ENCODE measurements at places on chromosomes 11 and 22.

DNA sequence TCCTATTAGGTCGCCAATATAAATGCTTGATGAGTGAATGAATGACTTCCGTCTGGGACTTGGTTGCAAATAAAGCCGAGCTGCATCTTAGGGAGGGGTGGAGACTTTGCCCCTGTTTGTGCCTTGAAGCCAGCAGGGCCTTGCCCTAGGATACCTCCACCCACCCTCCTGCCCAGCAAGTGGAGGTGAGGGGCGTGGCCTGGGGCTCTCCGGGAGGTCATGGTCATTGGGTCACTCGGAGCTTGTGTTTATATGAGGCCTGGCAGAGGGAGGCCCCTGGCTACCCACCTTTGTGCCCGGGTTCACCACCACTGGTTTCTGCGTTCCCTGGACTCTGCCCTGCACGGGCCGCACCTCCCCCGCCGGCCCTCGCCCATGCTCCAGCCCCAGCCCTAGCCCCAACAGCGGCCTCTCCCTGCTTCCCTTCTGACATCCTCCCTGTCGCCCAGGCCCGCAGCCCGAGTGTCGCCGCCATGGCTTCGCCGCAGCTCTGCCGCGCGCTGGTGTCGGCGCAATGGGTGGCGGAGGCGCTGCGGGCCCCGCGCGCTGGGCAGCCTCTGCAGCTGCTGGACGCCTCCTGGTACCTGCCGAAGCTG is 4.3 kb downstream of the MPST start:
- no peak for DNase-seq

GRCh38 chr11:88405853-88406252 is 68.3 kb upstream of the CTSC start:
- DNase-seq, result no peak

GRCh38 chr11:111878385-111878848 is 548 bp downstream of the FDXACB1 start:
- DNase-seq, result peak; percentile 30

GRCh38 chr11:14409891-14410290 is 50.9 kb upstream of the RRAS2 start:
- DNase-seq, result no peak

GRCh38 chr11:99352642-99353041 is 331.9 kb downstream of the CNTN5 start:
- DNase-seq, result no peak

- DNase-seq, result no peak
These were observed 63.4 kb downstream of the RCN1 start for GRCh38 chr11:32154275-32154674.

DNA sequence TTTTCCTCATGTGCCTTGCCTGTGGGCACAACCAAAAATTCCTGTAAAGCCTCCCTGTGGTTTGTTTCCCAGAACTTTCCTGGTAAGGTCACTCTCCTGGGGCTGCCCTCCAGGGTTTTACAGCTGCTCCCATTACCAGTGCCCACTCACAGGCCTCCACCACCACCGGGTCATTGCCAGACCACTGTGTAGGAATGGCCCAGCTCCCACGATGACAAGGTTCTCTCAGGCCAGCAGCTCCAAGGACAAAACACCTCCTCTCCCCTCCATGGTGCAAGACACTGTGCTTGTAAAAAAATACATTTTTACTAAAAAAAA is 96.1 kb upstream of the AKIP1 start:
- DNase-seq, result no peak

GRCh38 chr11:15484398-15484797 is 369.7 kb downstream of the INSC start:
- DNase-seq, result no peak

- no peak for DNase-seq
These were observed 77.7 kb upstream of the NNMT start for GRCh38 chr11:114218508-114218907.

DNA sequence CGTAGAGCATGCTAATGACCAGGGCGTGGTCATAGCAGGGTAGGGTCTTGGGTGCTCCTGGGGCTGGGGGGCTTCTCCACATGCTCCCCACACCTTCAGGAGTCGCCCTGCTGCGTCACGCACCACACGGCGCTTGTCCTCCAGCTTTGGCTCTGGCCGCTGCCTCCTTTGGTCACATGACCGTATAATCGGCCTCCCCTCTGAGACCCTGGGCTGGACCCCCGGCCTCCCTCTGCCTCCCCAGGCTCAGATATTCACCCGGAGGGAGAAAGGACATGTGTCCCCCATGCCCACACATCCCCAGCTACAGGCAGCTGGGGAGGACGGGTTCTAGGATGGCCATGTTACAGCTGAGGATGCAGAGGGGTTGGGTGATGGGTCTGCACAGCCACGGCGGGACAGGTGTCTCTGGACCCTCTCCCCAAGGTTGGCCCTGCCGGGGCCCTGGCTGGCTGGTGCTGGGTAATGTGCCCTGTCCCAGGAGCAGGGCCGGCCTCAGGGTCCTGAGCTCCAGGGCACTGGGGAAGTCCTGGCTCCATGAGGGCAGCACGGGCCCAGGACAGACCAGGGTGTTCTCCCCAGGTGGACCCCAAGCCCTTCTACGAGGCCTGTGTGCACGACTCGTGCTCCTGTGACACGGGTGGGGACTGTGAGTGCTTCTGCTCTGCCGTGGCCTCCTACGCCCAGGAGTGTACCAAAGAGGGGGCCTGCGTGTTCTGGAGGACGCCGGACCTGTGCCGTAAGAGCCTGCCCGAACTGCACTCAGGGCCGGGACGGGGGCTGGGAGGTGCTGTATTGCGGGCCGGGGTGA is 14.5 kb downstream of the MUC2 start:
- no peak for DNase-seq

- DNase-seq, result peak; percentile 31
These were observed 1.0 kb downstream of the RASSF10 start for GRCh38 chr11:13009921-13010748.

GRCh38 chr22:19341500-19341899 is 50.0 kb upstream of the CLTCL1 start:
- DNase-seq, result no peak

GRCh38 chr11:69799582-69799981 is 19.6 kb downstream of the FGF3 start:
- DNase-seq, result no peak

GRCh38 chr22:45496451-45496941 is 6.2 kb upstream of the FBLN1 start:
- no peak for DNase-seq

DNA sequence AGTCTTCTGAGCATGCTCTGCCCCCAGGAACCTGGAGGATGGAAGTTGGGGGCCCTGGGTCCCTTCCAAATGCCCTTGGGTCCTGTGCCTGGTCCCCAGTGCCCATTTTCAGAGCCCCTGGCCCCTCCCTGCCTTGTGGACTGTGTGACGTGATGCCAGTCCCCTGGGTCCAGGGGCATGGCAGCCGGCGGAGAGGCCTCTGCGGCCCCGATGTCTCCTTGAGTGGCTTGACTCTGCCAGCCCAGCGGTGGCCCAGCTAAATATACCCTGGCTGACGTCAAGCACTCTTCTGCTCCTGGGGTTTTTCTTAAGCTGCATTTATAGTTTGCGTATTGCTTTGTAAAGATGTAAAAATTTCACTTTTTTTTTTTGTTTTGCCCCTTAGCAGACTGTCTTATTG is 35.2 kb upstream of the PARVG start:
- no peak for DNase-seq

GRCh38 chr11:96316869-96317268 is 26.1 kb downstream of the MAML2 start:
- DNase-seq, result no peak

All from COR-L47 (cell line).